ENCODE measurements at places on chromosomes 3 and 15. TPM values are rescaled to one million over a fixed set of nuclear protein-coding genes. Genes with fewer than 3 reads are reported as not detected.

The ABCC5 gene
- total RNA-seq = 40.9 TPM

DNA sequence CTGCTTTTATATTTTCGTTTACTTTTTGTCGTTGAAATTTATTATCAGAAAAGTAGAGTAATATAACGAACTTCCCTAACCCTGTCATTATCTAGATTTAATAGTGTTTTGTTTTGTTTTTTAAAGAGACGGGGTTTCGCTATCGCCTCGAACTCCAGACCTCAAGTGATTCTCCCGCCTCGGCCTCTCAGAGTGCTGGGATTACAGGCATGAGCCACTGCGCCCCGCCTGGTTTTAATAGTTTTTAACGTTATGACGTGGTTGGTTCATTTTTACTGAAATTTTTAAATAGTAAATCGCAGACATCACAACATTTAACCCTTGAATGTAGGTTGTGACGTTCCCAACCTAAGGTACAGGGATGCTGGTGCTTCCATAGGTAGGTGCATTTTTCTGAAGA is 1.0 kb downstream of the NGRN start:
- no peaks in the 10 kb centered on the region for H3K27me3 ChIP-seq
- peaks cover 42% of the 10 kb centered on the region for H3K4me1 ChIP-seq
- peak overlapping the region; percentile 83 for H3K4me3 ChIP-seq
- H3K36me3 ChIP-seq = peaks cover 34% of the 10 kb centered on the region
- peak overlapping the region; percentile 92 for H3K27ac ChIP-seq

- H3K27me3 ChIP-seq = no peaks in the 10 kb centered on the region
- H3K27ac ChIP-seq = no peak overlapping the region
- DNase-seq = no peak
- H3K4me1 ChIP-seq = no peaks in the 10 kb centered on the region
These were observed 209.9 kb upstream of the SEMA6D start for GRCh38 chr15:47507221-47507985.

DNA sequence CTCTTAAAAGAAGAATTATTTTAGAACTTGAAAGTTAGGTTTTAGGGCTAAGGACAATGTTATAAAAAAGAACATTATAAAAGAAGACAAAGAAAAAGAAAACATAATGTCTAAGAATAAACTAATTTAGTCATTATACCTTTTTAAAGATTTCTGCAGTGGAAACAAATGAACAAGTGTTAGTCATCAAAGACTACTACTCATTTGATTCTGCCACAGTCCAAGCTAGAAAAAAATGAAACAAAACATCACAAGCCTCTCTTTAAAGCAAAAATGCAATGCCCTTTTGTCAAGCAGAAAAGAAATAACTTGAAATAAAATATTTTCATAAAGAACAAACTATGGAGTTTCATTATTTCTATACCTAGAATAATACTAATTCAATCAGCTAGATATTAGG is 102.0 kb downstream of the TBC1D5 start:
- no peak for DNase-seq
- no peaks in the 10 kb centered on the region for H3K27me3 ChIP-seq
- no peak overlapping the region for H3K4me3 ChIP-seq
- H3K27ac ChIP-seq = no peak overlapping the region

- peaks cover 14% of the 10 kb centered on the region for H3K4me1 ChIP-seq
- no peak overlapping the region for H3K4me3 ChIP-seq
- no peak for DNase-seq
- no peaks in the 10 kb centered on the region for H3K36me3 ChIP-seq
- H3K27me3 ChIP-seq = no peaks in the 10 kb centered on the region
- H3K27ac ChIP-seq = no peak overlapping the region
These were observed 5.5 kb upstream of the NTRK3 start for GRCh38 chr15:88262064-88262463.

GRCh38 chr3:123075359-123075758 is 8.5 kb downstream of the PDIA5 start:
- H3K4me3 ChIP-seq = no peak overlapping the region
- no peaks in the 10 kb centered on the region for H3K27me3 ChIP-seq
- no peaks in the 10 kb centered on the region for H3K36me3 ChIP-seq
- no peak overlapping the region for H3K27ac ChIP-seq
- no peak for DNase-seq

The CCR5 gene
- 1.2 TPM for total RNA-seq

DNA sequence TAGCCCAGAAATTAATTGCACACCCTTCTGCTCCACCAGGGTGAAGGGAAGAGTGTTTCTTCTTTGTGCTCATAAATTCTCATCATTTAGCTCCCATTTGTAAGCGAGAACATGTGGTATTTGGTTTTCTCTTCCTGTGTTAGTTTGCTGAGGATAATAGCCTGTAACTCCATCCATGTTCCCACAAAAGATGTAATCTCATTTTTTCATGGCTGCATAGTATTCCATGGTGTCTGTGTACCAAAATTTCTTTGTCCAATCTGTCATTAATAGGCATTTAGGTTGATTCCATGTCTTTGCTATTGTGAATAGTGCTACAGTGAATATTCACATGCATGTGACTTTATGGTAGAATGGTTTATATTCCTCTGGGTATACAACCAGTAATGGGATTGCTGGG is 86.8 kb downstream of the DTWD1 start:
- H3K36me3 ChIP-seq = no peaks in the 10 kb centered on the region
- no peak overlapping the region for H3K4me3 ChIP-seq
- DNase-seq = no peak
- H3K27ac ChIP-seq = no peak overlapping the region
- no peaks in the 10 kb centered on the region for H3K27me3 ChIP-seq

GRCh38 chr15:45091161-45091560 is 22.8 kb downstream of the DUOX2 start:
- no peak for DNase-seq
- no peak overlapping the region for H3K27ac ChIP-seq
- no peaks in the 10 kb centered on the region for H3K36me3 ChIP-seq
- no peaks in the 10 kb centered on the region for H3K4me1 ChIP-seq

The PLSCR4 gene
- total RNA-seq = 85.8 TPM

The MESP2 gene
- not detected for total RNA-seq

GRCh38 chr15:100131321-100132224 is 210.2 kb downstream of the ADAMTS17 start:
- H3K36me3 ChIP-seq = no peaks in the 10 kb centered on the region
- H3K4me1 ChIP-seq = no peaks in the 10 kb centered on the region
- peak overlapping the region; percentile 78 for H3K27ac ChIP-seq
- no peaks in the 10 kb centered on the region for H3K27me3 ChIP-seq

- H3K27me3 ChIP-seq = no peaks in the 10 kb centered on the region
- no peak overlapping the region for H3K27ac ChIP-seq
- no peaks in the 10 kb centered on the region for H3K4me1 ChIP-seq
- DNase-seq = no peak
- peaks cover 22% of the 10 kb centered on the region for H3K36me3 ChIP-seq
- H3K4me3 ChIP-seq = no peak overlapping the region
These were observed 15.7 kb downstream of the OXNAD1 start for GRCh38 chr3:16280671-16281070.

GRCh38 chr3:10460951-10461545 is 44.3 kb downstream of the ATP2B2 start:
- H3K27me3 ChIP-seq = no peaks in the 10 kb centered on the region
- H3K27ac ChIP-seq = no peak overlapping the region
- DNase-seq = no peak
- H3K36me3 ChIP-seq = no peaks in the 10 kb centered on the region
- H3K4me1 ChIP-seq = no peaks in the 10 kb centered on the region

- no peaks in the 10 kb centered on the region for H3K27me3 ChIP-seq
- no peaks in the 10 kb centered on the region for H3K36me3 ChIP-seq
- H3K4me1 ChIP-seq = no peaks in the 10 kb centered on the region
- no peak overlapping the region for H3K4me3 ChIP-seq
These were observed 78.1 kb upstream of the PRICKLE2 start for GRCh38 chr3:64303401-64303800.

The GUCA1C gene
- not detected for total RNA-seq

DNA sequence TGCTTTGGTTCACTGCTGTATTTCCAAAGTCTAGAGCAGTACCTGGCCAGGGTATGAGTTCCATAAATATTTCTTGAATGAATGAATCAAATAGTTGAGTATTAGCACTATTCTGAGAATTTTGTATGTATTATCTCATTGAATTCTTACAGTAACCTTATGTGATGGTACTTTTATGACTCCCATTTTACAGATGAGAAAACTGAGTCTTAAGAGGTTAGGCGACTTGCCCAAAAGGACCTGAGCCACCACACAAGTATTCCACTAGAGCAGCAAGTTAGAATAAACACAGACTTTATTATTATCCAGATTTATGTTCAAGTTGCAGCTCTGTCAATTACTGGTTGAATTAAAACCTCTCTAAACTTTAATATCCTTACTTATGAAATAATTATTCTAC is 29.4 kb downstream of the CRTC3 start:
- no peaks in the 10 kb centered on the region for H3K36me3 ChIP-seq
- H3K27me3 ChIP-seq = no peaks in the 10 kb centered on the region
- no peak overlapping the region for H3K4me3 ChIP-seq
- peaks cover 93% of the 10 kb centered on the region for H3K4me1 ChIP-seq
- H3K27ac ChIP-seq = peak overlapping the region; percentile 65

DNA sequence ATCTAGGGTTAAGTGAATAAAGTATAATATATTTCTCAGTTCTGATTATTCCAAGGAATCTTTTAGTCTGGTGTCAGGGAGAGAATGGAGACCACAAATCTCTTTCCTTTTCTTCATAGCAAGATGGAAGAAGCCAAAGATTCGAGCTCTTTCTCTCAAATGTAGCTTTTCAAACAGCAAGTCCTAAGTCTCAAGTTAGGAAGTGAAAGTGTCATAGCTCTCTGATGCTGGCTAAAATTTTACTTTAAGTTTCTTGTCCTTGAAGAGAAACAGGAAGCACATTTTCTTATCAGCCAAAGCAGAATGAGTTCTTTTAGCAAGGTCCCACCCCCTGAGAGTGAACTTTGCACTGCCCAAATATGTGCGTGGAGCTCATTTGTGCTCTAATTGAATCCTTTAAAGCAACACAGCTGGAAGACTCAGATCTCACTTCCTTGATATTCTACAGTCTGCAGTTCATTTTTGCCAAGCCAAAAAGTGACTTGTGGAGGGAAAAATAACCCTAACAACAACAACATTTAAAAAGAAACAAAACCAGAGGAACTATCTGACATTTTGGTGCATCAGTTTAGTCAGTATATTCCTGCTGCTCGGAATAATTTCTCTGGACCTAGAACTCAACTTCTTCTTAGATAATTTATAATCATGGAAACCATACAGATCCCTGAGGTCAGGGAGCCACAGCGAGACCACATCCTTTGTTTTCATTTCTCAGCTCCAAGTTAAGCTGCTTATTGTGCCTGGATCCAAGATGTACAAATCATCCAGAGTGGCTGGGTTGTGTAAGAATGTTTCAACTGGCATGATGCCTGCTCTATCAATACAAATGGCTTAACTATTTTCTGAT is 238.7 kb upstream of the P2RY1 start:
- H3K4me3 ChIP-seq = no peak overlapping the region
- peak; percentile 69 for DNase-seq
- no peaks in the 10 kb centered on the region for H3K27me3 ChIP-seq
- H3K27ac ChIP-seq = peak overlapping the region; percentile 78
- peaks cover 11% of the 10 kb centered on the region for H3K4me1 ChIP-seq

GRCh38 chr3:197171481-197172067 is 126.8 kb downstream of the DLG1 start:
- H3K4me3 ChIP-seq = no peak overlapping the region
- no peaks in the 10 kb centered on the region for H3K27me3 ChIP-seq
- no peak overlapping the region for H3K27ac ChIP-seq
- no peak for DNase-seq

DNA sequence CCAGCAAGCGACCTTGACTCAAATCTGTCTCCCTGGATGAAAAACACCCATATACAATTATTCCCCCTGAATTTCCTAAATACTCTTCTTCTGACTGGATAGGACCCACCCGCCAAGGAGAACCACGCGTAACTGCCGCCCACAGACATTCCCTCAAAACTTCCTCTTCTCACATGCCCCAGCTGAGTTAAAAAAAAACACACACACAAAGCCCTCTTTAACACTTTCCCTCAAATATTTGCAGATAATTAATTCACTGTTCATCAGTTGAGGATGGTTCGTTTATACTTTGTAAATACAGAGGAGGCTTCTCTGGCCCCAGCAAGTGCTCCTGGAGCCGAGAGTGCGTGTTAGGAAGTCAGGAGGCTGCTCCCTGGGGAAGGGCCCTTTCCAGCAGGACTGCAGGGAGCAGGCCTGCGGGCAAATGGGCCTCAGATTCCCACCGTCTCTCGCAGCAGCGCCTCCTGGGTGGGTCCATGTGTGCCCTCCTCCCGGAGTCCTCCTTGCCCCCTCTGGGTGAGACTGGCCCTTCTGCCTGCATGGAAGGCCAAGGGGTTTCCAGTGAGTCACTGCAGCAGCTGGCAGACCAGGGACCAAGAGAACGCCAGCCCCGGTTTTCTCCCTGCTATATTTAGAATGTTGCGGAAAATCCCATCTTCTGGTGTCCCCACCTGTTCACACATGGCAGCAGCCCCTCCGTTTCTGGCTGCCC is 46.8 kb downstream of the MGLL start:
- no peak overlapping the region for H3K4me3 ChIP-seq
- peaks cover 13% of the 10 kb centered on the region for H3K4me1 ChIP-seq
- no peaks in the 10 kb centered on the region for H3K27me3 ChIP-seq
- H3K27ac ChIP-seq = peak overlapping the region; percentile 41
- peak; percentile 46 for DNase-seq

The CLDN16 gene
- total RNA-seq = not detected

DNA sequence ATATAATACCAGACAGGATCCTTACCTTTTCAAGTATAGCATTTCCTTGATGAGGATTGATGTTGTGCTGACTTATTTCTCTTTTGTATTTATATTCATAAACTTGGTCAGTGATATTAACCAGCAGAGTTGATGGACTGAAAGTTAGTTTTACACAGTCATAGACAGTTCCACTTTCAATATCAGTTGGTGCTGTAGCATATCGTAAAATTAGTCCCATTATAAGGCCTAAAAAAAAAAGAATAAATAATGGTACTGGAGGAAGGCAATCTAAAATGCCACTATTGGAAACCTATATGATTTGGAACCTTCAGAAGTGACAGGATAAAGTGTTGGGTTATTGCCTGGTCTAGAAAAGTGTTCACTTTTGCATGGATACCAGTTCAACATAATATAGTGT is 16.3 kb downstream of the SLC9A9 start:
- H3K27ac ChIP-seq = peak overlapping the region; percentile 46
- no peak overlapping the region for H3K4me3 ChIP-seq
- no peaks in the 10 kb centered on the region for H3K27me3 ChIP-seq
- H3K36me3 ChIP-seq = no peaks in the 10 kb centered on the region
- no peak for DNase-seq
- H3K4me1 ChIP-seq = peaks cover 21% of the 10 kb centered on the region

- no peaks in the 10 kb centered on the region for H3K4me1 ChIP-seq
- H3K36me3 ChIP-seq = no peaks in the 10 kb centered on the region
- no peaks in the 10 kb centered on the region for H3K27me3 ChIP-seq
- DNase-seq = no peak
These were observed 337.3 kb downstream of the LPP start for GRCh38 chr3:188491276-188491687.

The PRR20G gene
- total RNA-seq = not detected

- H3K4me3 ChIP-seq = no peak overlapping the region
- H3K4me1 ChIP-seq = no peaks in the 10 kb centered on the region
- no peak overlapping the region for H3K27ac ChIP-seq
- H3K27me3 ChIP-seq = no peaks in the 10 kb centered on the region
- peaks cover 65% of the 10 kb centered on the region for H3K36me3 ChIP-seq
- DNase-seq = no peak
These were observed 19.5 kb downstream of the BCL6 start for GRCh38 chr3:187725653-187726370.

Measured in tibial nerve (tissue), 4 donors.